Activated T-cell treated with anti-CD3 and anti-CD28 coated beads, Interleukin-2, amount 50 U/mL, for 72 hours (primary cell): ENCODE measurements at places on chromosomes 7 and 10.

- no peak for DNase-seq
Measured at GRCh38 chr10:126058104-126058503, 161.7 kb downstream of the FANK1 start.

DNA sequence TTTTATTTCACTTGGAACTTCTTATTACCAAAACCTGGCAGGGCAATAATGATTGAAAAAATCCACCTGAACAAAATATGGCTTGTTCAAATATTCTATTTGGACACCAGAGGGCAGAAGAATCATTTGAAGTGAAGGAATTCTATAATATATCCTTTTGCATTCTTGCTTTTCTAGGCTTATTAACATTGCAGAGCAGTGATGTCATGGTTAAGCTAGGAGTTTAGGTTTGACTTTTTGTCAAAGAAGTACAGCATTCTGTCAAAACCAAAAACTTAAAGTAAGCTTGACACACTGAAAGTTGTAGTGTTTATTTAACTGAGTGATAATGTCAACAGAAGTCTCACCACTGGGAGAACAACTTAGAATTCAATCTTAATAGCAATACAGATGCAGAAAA lies 156.0 kb downstream of the SEMA3D start:
- no peak for DNase-seq

- no peak for DNase-seq
Measured at GRCh38 chr10:19572056-19572455, 244.2 kb upstream of the PLXDC2 start.

GRCh38 chr7:6317797-6318438 lies 45.5 kb upstream of the CYTH3 start:
- peak; percentile 20 for DNase-seq

DNA sequence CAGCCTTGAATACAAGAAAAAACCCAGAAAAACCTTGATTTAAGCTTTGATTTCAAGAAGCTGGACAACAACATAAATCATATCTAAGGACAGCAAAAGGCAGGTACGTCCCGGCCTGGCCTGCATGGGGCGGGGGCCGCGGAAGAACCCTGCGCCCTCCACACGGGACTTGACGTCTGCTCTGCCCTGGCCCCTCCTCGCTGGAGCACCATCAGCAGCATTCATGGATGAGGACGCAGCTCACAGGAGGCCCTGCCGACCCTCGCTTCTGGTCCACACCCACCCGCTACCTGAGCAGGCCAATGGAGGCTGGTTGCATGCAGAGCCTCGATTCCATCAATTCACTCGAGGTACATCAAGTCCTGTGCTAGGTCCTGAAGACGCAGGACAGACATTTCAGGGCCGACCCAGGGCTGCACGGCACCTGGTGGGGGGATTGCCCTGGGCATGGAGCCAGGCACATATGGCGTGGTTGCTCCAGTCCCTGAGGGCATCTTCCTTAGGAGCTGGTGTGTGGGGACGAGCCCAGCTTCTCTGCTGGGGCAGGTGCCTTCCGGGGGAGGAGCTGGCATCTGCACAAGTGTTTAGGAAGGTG lies 63.1 kb upstream of the NKX6-2 start:
- no peak for DNase-seq

GRCh38 chr7:2452074-2452507 lies 24.1 kb downstream of the GRIFIN start:
- DNase-seq, result peak; percentile 20

DNA sequence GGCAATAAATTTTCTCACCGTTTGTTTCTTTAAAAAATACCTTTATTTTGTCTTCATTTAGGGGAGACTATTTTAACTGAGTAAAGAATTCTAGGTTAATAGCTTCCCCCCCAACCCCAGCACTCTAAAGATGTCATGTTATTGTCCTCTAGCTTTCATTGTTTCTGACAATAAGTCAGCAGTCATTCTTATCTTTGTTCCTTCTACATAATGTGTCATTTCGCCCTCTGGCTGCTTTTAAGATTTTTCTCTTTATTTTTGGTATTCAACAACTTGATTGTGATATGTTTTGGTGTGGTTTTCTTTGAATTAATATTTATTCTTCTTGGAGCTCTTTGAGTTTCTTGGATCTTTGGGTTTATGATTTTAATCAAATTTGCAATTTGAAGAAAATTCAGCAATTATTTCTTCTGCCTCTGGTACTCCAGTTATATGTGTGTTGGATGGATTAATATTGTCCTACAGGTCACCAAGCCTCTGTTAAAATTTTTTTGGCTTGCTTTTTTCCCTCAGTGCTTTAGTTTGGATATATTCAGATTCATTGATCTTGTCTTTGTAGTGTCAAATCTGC lies 64.6 kb upstream of the ELN start:
- DNase-seq, result no peak

- DNase-seq, result no peak
Measured at GRCh38 chr7:31432836-31433340, 81.0 kb upstream of the ITPRID1 start.

DNA sequence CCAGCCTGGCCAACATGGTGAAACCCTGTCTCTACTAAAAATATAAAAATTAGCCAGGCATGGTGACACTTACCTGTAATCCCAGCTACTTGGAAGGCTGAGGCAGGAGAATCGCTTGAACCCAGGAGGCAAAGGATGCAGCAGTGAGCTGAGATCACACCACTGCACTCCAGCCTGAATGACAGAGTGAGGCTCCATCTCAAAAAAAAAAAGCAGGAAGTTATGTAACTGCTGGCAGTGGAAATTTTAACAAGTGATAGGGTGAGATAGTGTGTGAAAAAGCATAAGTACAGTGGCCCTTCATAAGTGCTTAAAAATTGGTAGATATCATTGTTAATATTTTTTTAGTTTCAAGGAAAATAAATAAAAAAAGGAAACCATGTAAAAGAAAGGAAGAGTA lies 12.3 kb downstream of the AKR1C3 start:
- DNase-seq, result no peak

- DNase-seq, result no peak
Measured at GRCh38 chr7:20404320-20404719, 73.6 kb downstream of the ITGB8 start.

DNA sequence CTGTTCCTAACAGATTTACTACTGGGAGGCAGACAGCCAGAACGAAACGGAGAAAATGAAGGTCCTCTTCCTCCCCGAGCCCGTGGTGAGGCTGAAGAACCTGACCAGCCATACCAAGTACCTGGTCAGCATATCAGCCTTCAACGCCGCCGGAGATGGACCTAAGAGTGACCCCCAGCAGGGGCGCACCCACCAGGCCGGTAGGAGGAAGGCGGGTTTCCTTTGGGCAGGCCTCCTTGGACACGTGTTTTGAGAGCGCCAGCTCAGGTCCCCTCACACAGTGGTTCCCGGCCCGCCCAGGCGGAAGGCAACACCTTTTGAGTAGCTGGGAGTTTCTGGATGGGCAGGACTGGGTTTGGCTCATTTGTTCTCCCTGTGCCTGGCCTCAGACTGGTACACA lies 474.0 kb upstream of the FOXK1 start:
- DNase-seq, result no peak

DNA sequence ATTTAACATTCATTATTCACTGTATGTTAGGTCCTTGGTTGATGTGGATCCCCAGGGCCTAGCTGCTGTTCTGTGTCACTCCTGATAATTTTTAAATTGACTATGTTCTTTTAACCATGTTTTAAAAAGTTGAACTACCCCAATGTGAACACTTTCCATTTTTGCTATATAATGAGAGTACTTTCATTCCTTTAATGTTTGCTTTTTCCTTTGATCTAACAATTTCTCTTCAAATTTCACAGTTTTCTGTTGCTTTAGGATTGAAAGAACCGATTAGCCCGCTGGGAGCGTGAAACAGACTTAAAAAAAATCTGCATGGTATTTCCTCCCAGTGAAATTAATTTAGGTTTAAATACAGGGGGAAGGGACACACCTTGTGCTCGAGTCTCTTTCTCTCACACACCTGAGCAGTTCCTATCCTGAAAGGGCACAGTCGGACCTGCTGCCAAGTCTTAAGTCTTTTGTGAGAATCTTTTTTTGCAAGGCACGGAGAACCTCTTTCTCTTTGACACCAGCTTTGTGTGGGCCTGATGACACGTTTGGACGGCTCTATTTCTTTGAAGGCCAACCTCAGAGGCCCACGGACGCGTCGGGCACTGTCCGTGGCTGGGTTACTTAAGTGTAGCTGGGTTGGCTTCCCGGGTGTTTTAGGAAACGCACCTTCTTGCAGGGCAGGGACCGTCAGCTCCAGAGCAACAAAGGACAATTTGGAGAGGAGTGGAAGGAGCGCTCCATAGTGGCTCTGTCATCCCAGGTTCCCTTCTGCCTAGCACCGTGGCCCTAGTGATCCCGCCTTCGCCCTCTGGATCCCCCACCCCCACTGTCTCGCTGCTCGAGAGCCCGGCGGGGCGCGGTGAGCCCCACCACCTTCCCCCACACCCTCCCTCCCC lies 1.0 kb upstream of the CHN2 start:
- DNase-seq, result no peak

GRCh38 chr7:44748948-44749731 lies 493 bp downstream of the ZMIZ2 start:
- DNase-seq, result peak; percentile 52

GRCh38 chr10:83921984-83922860 lies 217.1 kb upstream of the GHITM start:
- DNase-seq, result no peak

- DNase-seq, result no peak
Measured at GRCh38 chr7:7246223-7246622, 63.9 kb downstream of the C1GALT1 start.

GRCh38 chr7:66206119-66206933 lies 1.2 kb downstream of the TPST1 start:
- no peak for DNase-seq

DNA sequence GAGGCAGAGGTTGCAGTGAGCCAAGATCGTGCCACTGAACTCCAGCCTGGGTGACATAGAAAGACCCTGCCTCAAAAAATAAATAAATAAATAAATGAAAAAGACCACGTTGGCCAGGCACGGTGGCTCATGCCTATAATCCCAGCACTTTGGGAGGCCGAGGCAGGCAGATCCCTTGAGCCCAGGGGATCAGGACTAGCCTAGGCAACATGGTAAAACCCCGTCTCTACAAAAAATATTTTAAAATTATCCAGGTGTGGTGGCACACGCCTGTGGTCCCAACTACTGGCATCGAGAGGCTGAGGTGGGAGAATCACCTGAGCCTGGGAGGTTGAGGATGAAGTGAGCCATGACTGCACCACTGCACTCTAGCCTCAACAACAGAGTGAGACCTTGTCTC lies 116.7 kb upstream of the PDLIM1 start:
- DNase-seq, result no peak

GRCh38 chr7:12062062-12062461 lies 149.0 kb upstream of the TMEM106B start:
- no peak for DNase-seq

GRCh38 chr10:13852872-13853271 lies 266.1 kb downstream of the PRPF18 start:
- DNase-seq, result no peak

DNA sequence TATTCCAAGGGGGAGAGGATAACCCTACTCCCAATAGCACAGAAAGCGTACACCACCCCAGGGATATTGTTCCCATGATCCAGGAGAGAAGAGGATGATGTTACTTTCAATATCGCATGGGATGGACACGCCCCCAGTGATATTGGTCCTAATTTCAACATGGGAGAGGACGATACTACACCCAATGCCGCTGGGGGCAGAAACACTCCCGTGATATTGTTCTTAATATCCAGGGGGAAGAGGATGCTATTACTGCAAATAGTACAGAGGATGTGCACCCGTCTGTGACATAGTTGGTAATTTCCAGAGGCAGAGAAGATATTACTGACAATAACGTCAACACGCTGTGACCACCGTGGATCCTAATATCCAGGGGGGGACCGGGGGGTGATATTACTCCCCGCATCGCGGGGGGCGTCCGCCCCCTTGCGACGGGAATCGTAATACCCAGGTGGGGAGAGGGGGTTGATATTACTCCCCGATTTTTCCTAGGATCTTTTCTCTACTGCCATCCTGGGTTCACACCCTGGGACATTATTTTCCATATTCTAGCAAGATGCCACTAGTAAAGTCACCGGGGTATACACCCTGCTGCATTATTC lies 16.6 kb downstream of the MEIG1 start:
- no peak for DNase-seq

GRCh38 chr7:113100121-113100603 lies 13.5 kb upstream of the GPR85 start:
- no peak for DNase-seq
